Glomerular endothelial cell (primary cell): ENCODE measurements at places on chromosomes 16 and 17. TPM values are rescaled to one million over a fixed set of nuclear protein-coding genes. Genes with fewer than 3 reads are reported as not detected.

CCL4L2 gene
- not detected in 2 replicates for total RNA-seq

HYDIN gene
- 0.29 TPM in 1 of 2 replicates, not detected in the other for total RNA-seq

RNF222 gene
- not detected in 2 replicates for total RNA-seq

CLEC3A gene
- not detected in 2 replicates for total RNA-seq

IRX5 gene
- total RNA-seq, result 3.1 and 3.2 TPM in 2 replicates

TPSG1 gene
- not detected in 2 replicates for total RNA-seq

COPZ2 gene
- 16.9 and 17.7 TPM in 2 replicates for total RNA-seq

KRTAP9-2 gene
- not detected in 2 replicates for total RNA-seq

TEKT1 gene
- total RNA-seq, result not detected in 2 replicates

AOC3 gene
- 0.05 and 0.82 TPM in 2 replicates for total RNA-seq
